ENCODE measurements at places on chromosomes 2 and 18.
A peak's percentile ranks its signal among the peaks of the same experiment; 100 is the strongest.

DNA sequence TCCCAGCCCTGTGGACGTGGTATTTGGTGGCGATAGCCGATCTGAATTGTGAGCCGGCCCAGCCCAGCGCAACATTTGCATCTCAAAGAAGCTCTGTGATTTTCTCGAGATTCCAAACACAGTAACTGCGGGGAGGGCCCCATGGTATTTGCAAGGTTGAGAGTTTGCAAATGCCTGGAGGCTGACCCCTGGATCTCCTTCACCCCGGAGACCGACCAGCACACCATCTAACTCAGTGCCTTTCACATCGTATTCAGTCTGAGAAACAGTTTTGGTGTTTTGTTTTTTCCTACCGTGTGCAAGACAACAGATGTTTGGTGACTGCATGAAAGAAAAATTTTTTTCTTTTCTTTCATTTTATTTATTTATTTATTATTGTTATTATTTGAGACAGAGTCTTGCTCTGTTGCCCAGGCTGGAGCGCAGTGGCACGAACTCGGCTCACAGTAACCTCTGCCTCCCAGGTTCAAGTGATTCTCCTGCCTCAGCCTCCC, 40.3 kb downstream of the MYCN start:
- DNase-seq = no peak

- DNase-seq = no peak
These were observed 1.5 kb downstream of the CIDEA start for GRCh38 chr18:12255626-12256026.

DNA sequence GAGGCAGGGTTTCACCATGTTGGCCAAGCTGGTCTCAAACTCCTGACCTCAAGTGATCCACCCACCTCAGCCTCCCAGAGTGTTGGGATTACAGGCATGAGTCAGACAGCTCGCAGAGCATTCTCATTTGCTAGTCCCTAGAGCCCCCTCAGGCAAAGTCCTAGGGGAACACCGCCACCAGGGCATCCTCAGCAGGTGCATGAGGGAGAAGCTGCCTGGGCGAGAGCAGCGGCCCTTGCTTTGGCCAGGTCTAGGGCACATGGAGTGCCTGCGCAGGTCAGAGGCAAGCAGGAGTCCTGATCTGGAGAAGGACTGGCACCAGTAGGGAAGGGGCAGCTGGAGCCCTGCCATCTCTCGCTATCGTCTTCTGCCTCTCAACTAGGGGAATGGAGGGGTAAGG, 32.4 kb downstream of the NGEF start:
- no peak for DNase-seq

GRCh38 chr2:100269889-100270288, 52.4 kb downstream of the LONRF2 start:
- DNase-seq = no peak

DNA sequence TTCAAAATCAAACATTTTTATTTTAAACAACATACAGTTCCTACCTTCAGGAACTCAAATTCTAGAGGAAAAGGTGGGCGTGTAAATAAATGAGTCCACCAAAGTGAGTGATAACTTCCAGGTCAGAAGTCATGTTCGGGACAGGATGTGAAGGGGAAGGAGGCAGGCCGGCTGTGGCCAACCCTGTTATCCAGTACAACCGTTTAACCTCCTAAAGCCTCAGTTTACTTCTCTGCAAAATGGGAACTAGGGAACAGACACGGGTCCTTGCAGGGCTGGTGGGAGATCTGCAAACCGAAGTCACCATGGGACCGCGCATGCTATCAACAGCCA, 373 bp downstream of the EIPR1 start:
- DNase-seq = peak; percentile 20

- no peak for DNase-seq
These were observed 14.1 kb upstream of the FAM228A start for GRCh38 chr2:24160761-24161160.
